ENCODE measurements at places on chromosomes 1 and 21.

DNA sequence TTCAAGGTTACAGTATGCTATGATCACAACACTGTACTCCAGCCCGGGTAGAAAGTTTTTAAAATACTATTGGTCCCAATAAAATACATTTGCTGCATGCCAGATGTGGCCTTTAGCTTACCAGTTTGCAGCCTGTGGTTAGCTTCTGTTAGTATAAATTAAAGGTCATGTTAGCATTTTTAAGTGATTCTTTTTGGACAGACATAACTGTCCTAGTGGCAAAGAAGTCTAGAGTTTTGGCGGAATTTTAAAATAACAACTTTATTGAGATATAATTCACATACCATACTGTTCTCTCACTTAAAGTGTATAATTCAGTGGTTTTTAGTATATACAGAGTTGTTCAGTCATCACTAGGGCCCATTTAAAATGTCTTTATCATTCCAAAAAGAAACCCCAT, 24.3 kb upstream of the TMEM39B start:
- peaks cover 52% of the 10 kb centered on the region for H3K36me3 ChIP-seq
- H3K27ac ChIP-seq, result no peak overlapping the region
- no peak for DNase-seq
- H3K4me1 ChIP-seq, result no peaks in the 10 kb centered on the region
- no peaks in the 10 kb centered on the region for H3K27me3 ChIP-seq

GRCh38 chr1:194176212-194176611, 989.8 kb upstream of the B3GALT2 start:
- no peaks in the 10 kb centered on the region for H3K27me3 ChIP-seq
- no peaks in the 10 kb centered on the region for H3K4me1 ChIP-seq
- H3K4me3 ChIP-seq, result no peak overlapping the region
- H3K36me3 ChIP-seq, result no peaks in the 10 kb centered on the region
- no peak for DNase-seq

DNA sequence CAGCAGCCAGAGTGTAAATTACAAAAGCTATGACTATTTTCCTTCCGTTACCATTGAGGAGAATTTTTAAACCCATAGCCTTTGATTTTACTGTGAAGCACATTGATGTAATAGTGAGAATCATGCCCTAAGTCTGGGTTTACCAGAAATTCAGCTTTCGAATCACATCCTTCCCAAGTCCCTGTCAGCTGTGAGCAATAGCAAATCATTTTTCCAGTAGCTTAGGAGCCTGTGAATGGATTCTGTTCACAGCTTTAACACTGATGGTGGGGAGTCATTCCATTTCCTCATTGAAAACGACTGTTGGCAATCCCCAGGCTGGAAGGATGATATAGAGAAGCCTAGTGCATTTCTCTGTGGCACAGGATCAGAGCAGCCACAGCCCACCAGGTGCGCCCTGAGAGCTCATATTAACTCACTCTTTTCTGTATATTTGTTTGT, 82.2 kb upstream of the C1orf105 start:
- no peaks in the 10 kb centered on the region for H3K4me1 ChIP-seq
- no peak overlapping the region for H3K4me3 ChIP-seq
- no peaks in the 10 kb centered on the region for H3K27me3 ChIP-seq
- H3K36me3 ChIP-seq, result no peaks in the 10 kb centered on the region
- H3K27ac ChIP-seq, result no peak overlapping the region

DNA sequence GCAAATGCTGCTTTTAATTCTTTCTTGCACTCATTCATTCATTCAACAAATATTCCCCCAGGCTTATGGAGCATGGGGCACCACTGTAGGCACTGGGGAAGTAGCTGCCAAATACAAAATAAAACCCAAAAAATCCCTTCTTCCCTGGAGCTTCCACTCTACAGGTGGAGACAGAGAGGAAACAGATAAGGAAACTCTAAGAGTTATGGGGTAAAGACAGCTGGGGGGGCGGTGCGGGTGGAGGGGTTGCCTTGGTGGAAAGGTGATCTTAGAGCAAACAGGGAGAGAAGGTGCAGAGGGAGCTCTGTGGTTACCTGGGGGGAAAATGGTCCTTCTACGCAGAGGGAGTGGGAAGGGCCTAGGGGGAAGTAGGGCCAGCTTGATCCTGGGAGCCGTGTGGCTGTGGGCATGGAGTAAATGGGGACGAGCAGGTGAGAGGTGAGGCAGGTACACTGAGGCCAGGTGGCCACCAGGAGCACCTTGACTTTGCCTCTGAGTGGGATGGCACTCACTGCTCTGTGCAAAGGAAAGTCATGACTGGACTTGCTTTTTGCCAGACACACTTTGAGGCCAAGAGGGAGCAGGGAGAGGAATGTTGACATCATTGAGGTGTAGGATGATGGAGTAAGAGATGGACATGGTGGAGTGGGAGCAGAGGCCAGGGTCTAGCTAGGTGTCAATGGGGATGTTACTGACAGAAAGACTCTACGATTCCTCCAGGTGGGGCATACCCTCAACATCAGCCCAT, 152.0 kb downstream of the ETS2 start:
- no peaks in the 10 kb centered on the region for H3K36me3 ChIP-seq
- H3K4me1 ChIP-seq, result no peaks in the 10 kb centered on the region
- H3K27me3 ChIP-seq, result no peaks in the 10 kb centered on the region
- no peak overlapping the region for H3K27ac ChIP-seq
- no peak overlapping the region for H3K4me3 ChIP-seq

- H3K27ac ChIP-seq, result no peak overlapping the region
- no peaks in the 10 kb centered on the region for H3K4me1 ChIP-seq
- no peaks in the 10 kb centered on the region for H3K36me3 ChIP-seq
- no peak overlapping the region for H3K4me3 ChIP-seq
- H3K27me3 ChIP-seq, result no peaks in the 10 kb centered on the region
- no peak for DNase-seq
Observed at GRCh38 chr1:7207875-7208646, 422.8 kb downstream of the CAMTA1 start.

- H3K4me1 ChIP-seq, result no peaks in the 10 kb centered on the region
- no peak overlapping the region for H3K4me3 ChIP-seq
- H3K27me3 ChIP-seq, result no peaks in the 10 kb centered on the region
- no peak for DNase-seq
- no peak overlapping the region for H3K27ac ChIP-seq
- no peaks in the 10 kb centered on the region for H3K36me3 ChIP-seq
Observed at GRCh38 chr1:40014253-40014706, 26.2 kb upstream of the CAP1 start.

- H3K4me1 ChIP-seq, result peaks cover 7% of the 10 kb centered on the region
- peak within 1 kb of the TSS; percentile 100 for H3K27ac ChIP-seq
- no peaks in the 10 kb centered on the region for H3K27me3 ChIP-seq
- peak; percentile 95 for DNase-seq
- H3K4me3 ChIP-seq, result peak within 1 kb of the TSS; percentile 98
Observed at GRCh38 chr1:26472320-26472900, at the start of gene HMGN2. TSS of gene HMGN2 (plus strand) at chr1:26472440. CDS start at chr1:26472613, 173 bp downstream.

GRCh38 chr1:210413951-210414350, 85.2 kb downstream of the HHAT start:
- H3K36me3 ChIP-seq, result no peaks in the 10 kb centered on the region
- H3K27ac ChIP-seq, result no peak overlapping the region
- H3K4me3 ChIP-seq, result no peak overlapping the region
- no peaks in the 10 kb centered on the region for H3K4me1 ChIP-seq
- no peaks in the 10 kb centered on the region for H3K27me3 ChIP-seq

- no peak overlapping the region for H3K4me3 ChIP-seq
- no peaks in the 10 kb centered on the region for H3K4me1 ChIP-seq
- DNase-seq, result no peak
- no peaks in the 10 kb centered on the region for H3K27me3 ChIP-seq
- H3K27ac ChIP-seq, result no peak overlapping the region
Observed at GRCh38 chr21:32558106-32558505, 27.2 kb downstream of the TCP10L start.

DNA sequence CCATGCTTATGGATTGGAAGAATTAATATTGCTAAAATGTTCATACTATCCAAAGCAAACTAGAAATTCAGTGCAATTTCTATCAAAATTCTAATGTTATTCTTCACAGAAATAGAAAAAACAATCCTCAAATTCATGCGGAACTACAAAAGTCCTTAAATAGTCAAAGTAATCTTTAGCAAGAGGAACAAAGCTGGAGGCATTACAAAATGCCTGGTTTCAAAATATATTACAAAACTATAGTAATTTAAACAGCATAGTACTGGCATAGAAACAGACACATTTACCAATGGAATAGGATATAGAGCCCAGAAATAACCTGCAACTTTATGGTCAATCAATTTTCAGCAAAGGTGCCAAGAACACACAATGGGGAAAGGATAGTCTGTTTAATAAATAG, 3.8 kb downstream of the CTSS start:
- H3K36me3 ChIP-seq, result no peaks in the 10 kb centered on the region
- no peak overlapping the region for H3K4me3 ChIP-seq
- no peaks in the 10 kb centered on the region for H3K27me3 ChIP-seq
- no peaks in the 10 kb centered on the region for H3K4me1 ChIP-seq
- H3K27ac ChIP-seq, result no peak overlapping the region

DNA sequence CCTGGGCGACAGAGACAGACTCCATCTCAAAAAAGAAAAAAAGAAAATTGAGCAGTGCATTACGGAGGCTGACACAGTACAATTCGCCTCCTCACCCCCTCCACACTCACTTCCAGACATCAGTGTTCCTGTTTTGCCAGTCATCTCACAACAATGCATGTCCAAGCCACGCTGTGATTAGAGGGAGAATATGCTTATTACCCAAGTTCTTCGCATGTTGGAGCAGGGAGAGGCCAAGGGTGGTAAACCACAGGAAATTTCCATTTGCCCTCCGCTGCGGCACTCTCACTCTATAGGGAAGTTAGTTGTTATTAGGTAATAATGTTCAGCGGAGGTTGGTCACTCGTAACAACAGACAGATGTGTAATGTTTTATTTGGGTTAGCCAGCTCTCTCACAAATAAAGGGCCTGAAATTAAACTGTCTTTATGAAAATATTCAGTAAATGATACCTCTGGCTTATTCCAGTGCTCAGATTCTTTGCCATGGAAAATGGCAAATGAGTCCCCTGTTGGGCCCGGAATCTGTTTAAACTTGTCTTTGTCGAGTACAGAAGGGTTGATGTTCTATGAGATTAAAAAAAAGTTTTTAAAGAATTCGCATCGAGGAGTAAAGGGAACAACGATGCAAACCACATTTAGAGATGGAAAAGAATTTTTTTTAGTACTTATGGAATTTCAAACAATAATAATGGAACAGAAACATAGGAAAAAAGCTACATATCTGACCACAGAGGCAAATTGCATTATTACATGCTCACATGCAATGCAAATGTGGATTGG, 33.1 kb downstream of the KCNJ15 start:
- no peaks in the 10 kb centered on the region for H3K27me3 ChIP-seq
- H3K4me1 ChIP-seq, result no peaks in the 10 kb centered on the region
- H3K36me3 ChIP-seq, result peaks cover 9% of the 10 kb centered on the region
- H3K4me3 ChIP-seq, result no peak overlapping the region
- no peak overlapping the region for H3K27ac ChIP-seq

DNA sequence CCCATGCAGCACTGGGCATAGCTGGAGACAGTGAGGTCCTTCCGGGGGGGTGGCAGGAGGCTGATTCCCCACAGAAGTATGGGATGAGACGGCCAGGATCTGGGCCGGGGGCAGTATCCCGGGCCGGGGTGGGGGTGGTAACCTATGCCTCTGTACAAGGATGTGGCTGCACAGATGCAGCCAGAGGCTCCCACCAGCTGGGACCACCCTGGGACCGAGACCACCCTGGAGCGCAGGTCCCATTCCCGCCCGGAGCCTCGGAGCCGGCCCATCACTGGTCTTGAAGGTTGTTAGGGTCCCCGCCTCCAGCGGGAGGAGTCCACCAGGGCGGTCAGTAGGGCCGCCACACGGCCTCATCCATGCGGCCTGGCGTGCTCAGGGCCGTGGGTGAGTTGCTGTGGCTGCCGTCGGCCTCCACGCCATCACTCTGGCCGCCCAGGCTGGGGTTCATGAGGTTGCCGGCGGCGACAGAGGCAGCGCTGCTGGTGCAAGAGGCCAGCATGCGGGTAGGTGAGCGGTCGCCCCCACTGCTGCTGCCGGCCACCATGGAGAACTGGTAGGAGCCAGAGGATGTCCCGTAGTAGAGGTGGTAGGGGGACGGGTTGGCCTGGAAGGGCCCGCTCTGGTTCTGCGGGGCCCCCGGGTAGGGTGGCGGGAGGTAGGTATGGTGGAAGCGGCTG, 28.1 kb downstream of the RUNX3 start:
- no peaks in the 10 kb centered on the region for H3K36me3 ChIP-seq
- no peaks in the 10 kb centered on the region for H3K4me1 ChIP-seq
- no peak overlapping the region for H3K27ac ChIP-seq

DNA sequence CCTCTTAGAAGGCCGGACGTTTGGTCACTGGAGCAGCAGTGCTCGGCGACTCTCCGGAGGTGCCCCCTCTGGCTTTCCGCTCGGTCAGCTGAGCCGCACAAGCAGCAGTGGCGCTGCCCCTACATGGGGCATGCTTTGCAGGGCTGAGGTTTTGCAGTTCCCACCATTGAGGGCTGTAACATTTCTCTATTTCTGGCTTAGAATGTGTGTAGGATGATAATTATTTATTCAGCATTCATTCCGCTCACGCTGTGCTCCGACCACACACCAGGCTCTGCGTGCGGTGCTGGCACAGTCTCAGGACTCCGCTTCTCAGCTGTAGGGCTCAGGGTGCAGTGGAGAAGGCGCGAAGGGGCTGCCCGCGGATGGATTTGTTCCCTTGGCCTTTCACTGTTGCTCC, 119.5 kb downstream of the PCBP3 start:
- H3K36me3 ChIP-seq, result no peaks in the 10 kb centered on the region
- no peaks in the 10 kb centered on the region for H3K27me3 ChIP-seq

GRCh38 chr1:113178106-113178505, 105.1 kb downstream of the LRIG2 start:
- no peaks in the 10 kb centered on the region for H3K36me3 ChIP-seq
- DNase-seq, result no peak
- H3K27me3 ChIP-seq, result no peaks in the 10 kb centered on the region
- H3K4me1 ChIP-seq, result no peaks in the 10 kb centered on the region
- no peak overlapping the region for H3K4me3 ChIP-seq

GRCh38 chr21:32307706-32308105, 9.1 kb downstream of the MRAP start:
- H3K4me3 ChIP-seq, result no peak overlapping the region
- H3K4me1 ChIP-seq, result no peaks in the 10 kb centered on the region
- no peaks in the 10 kb centered on the region for H3K36me3 ChIP-seq

All from pancreas (tissue), 10 donors.